ENCODE measurements at places on chromosomes 12 and 14.

DNA sequence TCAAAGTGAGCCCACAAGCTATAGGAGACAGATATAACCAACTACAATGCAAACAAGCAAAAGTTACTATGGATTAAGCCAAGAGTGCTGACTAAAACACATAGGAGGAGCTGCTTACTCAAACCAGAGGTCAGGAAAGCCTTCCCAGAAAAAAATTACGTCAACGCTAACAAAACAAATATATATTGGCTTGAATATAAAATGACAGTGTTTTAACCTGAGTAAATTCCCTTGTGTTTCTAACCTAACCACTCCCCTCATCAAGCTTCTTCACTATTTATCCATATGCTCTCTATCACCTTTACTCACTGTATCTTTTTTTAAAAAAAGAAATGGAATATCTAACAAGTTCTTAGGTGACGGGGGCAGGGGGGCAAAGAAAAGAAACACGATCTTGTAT, 115.9 kb downstream of the MED13L start:
- DNase-seq = peak; percentile 32

DNA sequence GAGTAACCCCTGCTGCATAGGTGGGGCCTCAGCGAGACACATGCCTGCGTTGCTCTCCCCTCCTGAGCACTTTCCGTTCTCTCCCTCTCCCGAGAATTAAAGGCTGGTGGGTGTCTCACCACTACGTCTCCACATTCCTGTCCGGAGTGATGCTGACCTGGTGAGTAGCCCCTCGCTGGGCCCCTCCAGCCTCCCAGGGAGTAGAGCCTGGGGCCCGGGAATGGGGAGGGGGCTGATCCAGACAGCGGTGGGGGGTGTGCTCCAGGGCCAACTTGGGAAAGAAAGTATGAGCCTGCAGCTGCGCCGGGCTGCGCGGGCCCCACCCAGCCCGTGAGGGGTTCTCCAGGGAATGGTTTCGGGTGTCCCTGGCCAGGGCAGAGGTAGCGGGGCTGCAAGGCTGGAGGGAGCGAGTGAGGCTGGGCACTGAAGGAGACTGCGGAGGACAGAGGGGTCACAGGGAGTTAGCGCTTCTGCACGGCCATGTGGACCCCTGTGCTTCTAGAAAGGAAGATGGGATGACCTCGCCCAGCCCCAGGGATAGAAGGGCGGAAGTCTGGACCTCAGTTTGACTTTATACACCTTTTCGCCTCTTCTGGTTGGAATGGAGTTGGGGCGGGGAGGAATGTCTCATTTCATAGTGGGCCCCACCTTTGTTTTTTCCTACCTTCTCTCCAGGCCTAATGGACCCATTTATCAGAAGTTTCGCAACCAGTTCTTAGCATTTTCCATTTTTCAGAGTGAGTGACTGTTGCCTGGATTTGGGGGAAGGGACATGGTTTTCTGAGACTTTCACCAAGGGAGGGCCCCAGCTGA, 22.5 kb downstream of the RHOF start:
- DNase-seq = no peak

DNA sequence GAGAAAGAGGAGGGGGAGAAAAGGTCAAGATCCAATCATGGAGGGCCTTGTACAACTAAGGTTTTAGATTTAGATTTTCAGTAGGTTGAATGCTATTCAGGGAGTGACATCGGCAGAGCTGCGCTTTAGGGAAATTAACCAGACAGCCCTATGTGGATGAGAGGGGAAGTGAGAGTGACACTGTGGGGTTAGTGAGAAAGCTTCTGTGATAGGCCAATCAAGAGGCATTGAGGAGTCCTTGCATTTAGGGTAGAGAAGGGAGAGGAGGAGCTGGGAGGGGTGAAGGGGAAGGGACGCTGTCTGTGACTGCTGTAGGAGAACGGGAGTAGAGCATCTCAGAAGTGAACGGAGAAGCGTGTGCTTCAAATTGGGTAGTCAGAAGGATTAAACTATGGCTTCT, 3.4 kb downstream of the HSD17B6 start:
- DNase-seq = no peak

- DNase-seq = no peak
Measured at GRCh38 chr12:14928931-14929330, 9.4 kb downstream of the ERP27 start.

- DNase-seq = peak; percentile 87
Measured at GRCh38 chr12:54479421-54479820, 6.0 kb upstream of the GTSF1 start.

- DNase-seq = no peak
Measured at GRCh38 chr14:76112889-76113624, 38.7 kb upstream of the GPATCH2L start.

GRCh38 chr14:104865081-104865630, at the start of gene CEP170B:
CEP170B (plus strand) TSS chr14:104865268; CDS start chr14:104868451, 3,183 bp downstream.
- DNase-seq = peak; percentile 36

DNA sequence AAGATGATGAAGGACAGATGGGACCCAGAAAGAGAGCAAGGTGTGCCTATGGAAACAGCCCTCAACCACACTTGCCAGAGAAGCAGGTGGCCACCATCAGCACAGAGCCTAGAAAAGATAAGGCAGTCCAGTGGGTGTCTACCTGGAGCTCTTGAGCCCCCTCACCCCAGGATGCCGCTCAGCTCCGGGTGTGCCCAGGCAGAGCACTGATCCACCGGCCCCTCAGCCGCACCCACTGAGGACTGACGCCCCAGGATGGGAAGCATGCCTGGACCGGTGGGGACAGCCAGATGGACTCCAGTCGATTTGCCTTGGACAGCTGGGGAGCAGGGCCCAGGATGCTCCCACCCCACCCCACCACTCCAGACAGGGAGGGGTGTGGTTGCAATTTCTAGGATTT, 15.1 kb upstream of the ZFP36L1 start:
- no peak for DNase-seq

DNA sequence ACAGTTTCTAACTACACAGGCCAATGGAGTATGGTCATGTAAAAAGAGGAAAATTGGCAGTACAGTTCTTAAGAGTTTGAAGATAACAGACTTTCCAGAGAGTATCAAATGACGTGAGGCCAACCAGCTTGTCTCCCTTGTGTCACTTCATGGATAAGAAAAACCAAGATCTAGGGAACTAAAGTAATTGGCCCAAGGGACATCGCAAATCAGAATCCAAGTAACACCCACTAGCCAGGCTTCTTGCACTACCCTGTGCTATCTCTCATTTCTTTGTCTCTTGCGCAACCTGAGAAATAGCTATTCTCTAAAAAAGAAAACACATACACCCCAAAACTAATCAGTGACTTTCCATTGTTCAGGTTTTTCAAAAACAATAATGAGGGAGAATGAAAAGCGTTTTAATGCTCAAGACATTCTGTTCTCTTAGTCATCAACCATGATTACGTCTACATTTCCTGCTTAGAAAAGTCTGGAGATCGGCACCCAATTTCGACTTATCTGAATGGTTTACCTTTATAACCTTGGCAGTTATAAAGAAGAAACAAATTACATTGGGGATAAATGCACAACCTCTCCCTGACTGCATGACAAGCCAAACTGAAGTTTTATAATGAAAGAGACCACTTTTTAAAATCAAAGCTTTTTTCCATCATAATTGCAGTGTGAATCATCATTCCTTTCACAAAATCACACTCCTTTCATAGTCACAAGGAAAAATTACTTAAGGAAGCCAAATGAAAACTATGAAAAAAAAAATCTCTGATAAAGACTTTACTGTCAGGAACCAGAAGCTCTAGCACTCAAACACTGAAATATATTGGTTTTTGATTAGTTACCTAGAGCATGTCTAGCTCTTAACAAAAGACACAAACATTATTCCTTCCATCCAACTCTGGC, 42.1 kb downstream of the TMTC1 start:
- DNase-seq = peak; percentile 28

- peak; percentile 33 for DNase-seq
Measured at GRCh38 chr12:75979181-75979580, 52.4 kb downstream of the PHLDA1 start.

DNA sequence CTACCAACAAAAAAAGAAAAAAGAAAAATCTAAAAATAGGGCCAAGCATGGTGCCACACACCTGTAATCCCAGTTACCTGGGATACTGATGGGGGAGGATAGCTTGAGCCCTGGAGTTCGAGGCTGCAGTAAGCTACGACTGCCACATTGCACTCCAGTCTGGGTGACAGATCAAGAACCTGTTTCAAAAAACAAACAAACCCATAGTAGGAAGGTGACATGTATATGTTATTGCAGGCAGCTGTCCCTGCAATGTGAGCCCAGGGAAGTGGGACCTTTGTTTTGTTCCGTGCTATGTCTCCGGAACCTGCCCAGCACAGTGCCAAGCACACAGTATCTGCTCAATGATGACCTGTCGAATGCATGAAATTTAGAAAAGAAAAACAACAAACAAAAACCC, 37.2 kb upstream of the YY1 start:
- no peak for DNase-seq
